ENCODE measurements at places on chromosomes 4 and X.

DNA sequence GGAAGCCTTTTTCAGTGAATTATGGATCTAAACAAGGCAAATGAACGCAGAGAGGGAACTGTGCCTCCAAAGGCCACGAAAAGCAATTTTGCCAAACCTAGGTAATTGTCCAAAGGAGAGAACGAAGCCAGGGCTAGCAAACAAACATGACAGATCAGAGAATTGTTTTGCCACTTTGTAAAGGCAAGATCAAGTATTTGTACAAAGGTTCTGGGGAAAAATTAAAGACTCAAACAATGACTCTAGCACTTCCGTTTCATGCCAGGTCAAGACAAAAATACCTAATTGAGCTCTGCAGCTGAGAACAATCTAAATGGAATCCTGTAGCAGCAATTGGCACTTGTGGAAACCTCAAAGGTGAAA lies 8.5 kb downstream of the RBM47 start:
- DNase-seq: no peak

GRCh38 chrX:76279007-76279406 lies 106.1 kb downstream of the PBDC1 start:
- DNase-seq: peak; percentile 68

DNA sequence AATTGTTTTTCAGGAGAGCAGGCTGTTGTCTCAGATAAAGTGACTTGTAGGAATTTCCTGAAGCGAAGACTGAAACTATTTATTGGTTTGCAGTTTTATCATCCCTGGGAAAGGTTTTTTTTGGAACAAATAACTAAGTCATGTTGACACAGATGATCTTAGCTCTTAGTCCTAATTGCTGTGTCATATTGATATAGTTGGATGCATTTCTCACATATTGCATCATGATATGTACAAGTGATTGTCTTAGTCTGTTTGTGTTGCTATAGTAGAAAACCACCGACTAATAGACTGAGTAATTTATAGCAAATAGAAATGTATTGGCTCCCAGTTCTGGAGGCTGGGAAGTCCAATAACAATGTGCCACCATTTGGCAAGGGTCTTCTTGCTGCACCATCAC lies 397.5 kb upstream of the PPP1R2C start:
- no peak for DNase-seq

- no peak for DNase-seq
Observed at GRCh38 chrX:97057349-97057909, 173.7 kb downstream of the RPA4 start.

GRCh38 chr4:98728433-98728832 lies 70.0 kb upstream of the TSPAN5 start:
- no peak for DNase-seq
